ENCODE measurements at places on chromosomes 2 and 18.
A peak's percentile ranks its signal among the peaks of the same experiment; 100 is the strongest.

DNA sequence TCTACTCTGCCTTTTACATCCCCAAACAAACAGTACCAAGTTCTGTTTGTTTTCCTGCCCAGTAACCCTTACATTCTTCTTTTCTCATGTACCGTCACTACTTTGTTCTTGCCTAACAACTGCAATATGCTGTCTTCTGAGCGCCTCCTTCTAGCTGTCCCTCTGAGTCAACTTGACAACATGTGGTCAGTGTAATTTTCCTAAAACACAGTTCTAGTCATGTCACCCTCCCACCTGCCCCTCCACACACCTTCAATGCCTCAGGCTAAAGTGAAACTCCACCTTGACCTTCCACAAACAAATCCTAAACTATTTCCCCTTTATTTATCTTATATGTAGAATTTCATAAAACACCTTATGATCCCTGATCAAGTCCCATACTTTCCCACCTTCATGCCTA lies 124.6 kb upstream of the CD302 start:
- DNase-seq = no peak

GRCh38 chr2:120972286-120972685 lies 236.6 kb downstream of the GLI2 start:
- DNase-seq = no peak

- DNase-seq = no peak
Measured at GRCh38 chr2:237626813-237627440, 460 bp upstream of the LRRFIP1 start.

- no peak for DNase-seq
Measured at GRCh38 chr2:202479610-202480009, 103.5 kb downstream of the BMPR2 start.

DNA sequence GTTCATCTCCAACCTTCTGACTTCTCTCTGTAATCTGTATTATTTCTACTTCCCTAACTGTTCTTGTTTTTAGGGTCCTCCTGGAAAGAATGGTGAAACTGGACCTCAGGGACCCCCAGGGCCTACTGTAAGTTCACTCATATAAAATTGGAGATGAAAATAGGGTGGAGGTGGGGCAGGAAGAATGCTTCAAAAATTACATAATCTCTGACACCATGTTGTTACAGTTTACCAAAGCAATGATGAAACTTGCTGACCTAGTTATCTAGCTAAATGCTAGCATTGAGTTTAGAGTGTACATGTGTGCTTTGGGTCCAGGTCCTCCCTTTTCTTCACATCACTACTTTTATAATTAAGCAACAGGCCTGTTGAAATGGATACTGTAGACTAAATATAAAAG lies 23.1 kb downstream of the COL3A1 start:
- DNase-seq = no peak

GRCh38 chr2:95317665-95318425 lies 20.7 kb downstream of the KCNIP3 start:
- no peak for DNase-seq

- no peak for DNase-seq
Measured at GRCh38 chr2:177058747-177059146, 153.8 kb upstream of the HNRNPA3 start.

DNA sequence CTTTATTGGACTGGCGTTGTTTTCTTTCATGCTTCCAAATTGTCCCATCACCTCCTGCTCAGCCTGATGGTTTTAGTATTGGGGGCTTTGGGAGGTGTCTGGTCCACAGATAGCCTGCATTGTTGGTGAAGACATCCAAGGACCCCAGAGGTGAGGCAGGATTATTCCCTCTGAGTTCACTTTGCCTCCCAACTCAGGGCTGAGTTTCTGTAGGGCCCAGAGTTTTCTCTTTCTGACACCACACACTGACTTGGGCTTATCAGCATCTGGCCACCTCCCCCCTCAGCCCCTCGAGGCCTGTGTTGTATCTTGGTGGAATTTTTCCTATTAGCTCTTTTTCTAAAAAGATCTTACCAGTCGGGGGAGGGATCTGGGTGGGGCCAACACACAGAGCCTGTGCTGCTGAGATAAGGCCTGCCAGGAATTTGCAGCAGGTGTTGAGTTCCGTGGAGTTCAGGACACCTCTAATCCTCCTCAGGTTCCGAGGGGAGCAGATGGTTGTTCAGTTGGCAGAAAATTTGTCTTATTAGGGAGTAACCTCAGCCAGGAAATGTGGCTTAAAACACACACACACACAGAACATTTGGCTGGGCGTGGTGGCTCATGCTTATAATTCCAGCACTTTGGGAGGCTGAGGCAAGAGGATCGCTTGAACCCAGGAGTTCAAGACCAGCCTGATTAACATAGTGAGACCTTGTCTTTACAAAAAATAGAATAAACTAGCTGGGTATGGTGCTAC lies 7.3 kb downstream of the EMILIN2 start:
- peak; percentile 63 for DNase-seq

GRCh38 chr2:209076151-209076550 lies 347.7 kb upstream of the MAP2 start:
- DNase-seq = no peak

GRCh38 chr2:171316220-171316619 lies 117.6 kb downstream of the METTL8 start:
- DNase-seq = peak; percentile 69

All from tongue (tissue), 3 donors.